ENCODE measurements at places on chromosomes 5 and 9. TPM values are rescaled to one million over a fixed set of nuclear protein-coding genes. Genes with fewer than 3 reads are reported as not detected.

Gene C5orf46
- total RNA-seq, result not detected

GRCh38 chr5:93294199-93294598 lies 286.8 kb downstream of the NR2F1-AS1 start:
- no peak for DNase-seq

- DNase-seq, result no peak
Observed at GRCh38 chr9:107336718-107337360, 53.8 kb downstream of the RAD23B start.

DNA sequence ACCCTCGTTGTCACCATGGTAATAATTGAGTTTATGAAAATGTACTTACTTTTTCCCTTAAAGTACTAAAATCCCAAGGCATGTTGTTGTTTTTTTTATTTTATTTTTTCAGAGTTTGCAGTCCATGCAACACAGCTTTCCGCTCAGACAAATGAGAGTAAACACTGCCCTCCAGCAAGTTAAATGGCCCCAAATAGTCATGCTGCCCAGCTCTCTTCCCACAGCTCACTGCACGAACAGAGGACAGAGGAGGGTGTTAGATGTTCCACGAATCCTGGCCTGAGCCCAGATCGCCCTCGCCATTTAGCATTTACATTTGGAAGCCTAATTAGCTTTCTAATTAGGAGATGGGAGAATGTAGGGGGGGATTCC lies 1.9 kb downstream of the NIM1K start:
- no peak for DNase-seq

Gene TAF11L6
- not detected for total RNA-seq

- DNase-seq, result no peak
Observed at GRCh38 chr9:98105006-98105405, 14.0 kb downstream of the TRIM14 start.

DNA sequence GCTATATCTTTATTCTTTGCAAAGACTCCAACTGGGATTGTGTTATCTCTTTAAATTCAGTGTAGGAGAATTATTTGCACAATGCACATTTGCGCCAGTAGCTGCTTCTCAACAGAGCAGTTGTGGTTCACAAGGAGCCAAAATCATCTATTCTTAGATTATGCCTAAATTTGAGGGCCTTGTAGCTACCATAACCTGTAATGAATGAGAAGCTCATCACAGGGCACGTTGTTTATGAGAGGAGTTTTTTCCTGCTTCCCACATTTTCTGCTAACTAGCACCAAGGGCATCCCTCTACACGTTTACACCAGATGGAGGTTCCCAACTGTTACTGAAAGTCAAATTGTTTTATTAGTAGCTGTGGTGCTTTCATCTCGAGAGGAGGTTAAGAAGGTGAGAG lies 322.4 kb downstream of the TMEM161B start:
- no peak for DNase-seq

- no peak for DNase-seq
Observed at GRCh38 chr5:42547141-42547540, 123.9 kb downstream of the GHR start.

- no peak for DNase-seq
Observed at GRCh38 chr5:62538017-62538942, 40.3 kb upstream of the LRRC70 start.

- no peak for DNase-seq
Observed at GRCh38 chr5:120684213-120684612, 220.1 kb downstream of the PRR16 start.

Gene IL4
- total RNA-seq, result 2.1 TPM

DNA sequence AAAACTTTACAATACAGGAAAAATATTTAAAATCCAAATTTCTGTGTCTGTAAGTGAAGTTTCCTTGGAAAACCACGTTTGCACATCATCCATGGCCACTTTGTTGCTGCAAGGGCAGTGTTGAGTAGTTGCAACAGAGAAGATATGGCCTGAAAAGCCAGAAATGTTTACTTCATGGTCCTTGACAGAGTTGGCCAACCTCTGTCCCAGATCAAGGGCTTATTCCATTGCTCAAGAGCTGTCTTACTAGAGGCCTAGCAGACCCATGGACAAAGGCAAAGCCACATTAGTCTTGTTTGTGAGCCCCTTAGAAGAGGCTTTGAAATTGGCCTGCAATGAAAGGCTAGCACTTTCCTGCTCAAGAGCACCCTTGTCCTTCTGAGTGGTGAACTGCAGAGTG lies 119.4 kb downstream of the GAS1 start:
- no peak for DNase-seq

DNA sequence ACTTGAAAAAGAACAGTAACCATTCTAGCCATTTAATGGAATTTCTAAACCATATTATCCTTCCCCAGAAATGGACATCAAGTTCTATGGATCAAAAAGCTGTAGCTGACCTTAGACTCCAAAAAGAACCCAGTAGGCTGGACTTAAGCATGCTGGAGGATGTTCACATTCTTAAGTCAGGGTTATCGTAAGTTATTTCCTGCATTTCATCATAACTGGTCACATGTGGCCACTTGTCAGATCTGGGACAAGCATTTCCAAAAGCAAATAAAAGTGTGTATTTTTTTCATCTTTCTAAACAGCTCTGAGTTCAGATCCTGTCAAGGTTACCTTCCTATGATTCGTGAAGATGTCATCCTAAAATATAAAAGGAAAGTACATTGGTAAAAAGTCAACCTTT lies 274.5 kb upstream of the PTGER4 start:
- no peak for DNase-seq

Gene OTP
- not detected for total RNA-seq

- no peak for DNase-seq
Observed at GRCh38 chr5:143601357-143601756, 197.9 kb upstream of the NR3C1 start.

Gene ZNF300
- 0.54 TPM for total RNA-seq

Gene AMACR
- total RNA-seq, result 2.1 TPM

DNA sequence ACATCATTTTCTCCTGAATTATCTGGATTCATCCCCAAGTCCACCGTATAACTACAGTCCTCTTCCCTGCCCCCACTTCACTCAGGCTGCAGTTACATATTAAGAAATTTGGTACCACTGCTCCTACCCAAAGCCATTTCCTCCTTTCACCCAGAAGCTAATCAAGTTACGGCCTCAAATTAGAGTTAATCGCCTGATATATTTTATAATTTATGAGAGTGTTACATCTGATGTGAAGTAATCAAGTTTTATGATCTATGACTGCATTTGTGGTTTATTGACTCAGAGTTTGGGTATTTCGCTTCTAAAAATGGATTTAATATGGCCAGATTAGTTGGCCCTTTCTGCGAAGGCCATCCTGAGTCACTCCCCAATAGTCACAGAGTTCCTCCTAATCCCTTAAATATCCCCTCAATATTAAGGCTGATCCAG lies 223.6 kb upstream of the KIF2A start:
- no peak for DNase-seq

DNA sequence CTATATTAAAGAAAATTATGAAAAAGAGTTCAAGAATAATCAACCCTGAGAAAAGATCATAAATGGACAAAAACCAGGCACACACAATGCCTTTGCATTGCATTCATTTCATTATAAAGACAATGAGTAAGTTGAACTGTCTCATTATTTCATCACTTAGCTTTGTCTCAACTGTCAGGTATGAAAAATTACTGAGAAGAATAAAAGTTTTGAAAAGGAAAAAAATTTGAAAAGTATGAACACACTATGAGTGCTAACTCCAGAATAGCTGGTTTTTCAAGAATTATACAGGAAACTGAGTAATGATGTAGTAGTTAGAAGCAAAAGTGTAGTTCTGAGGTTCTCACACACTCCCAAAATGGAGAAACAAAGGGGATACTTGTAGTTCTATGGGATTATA lies 16.3 kb upstream of the ANXA1 start:
- no peak for DNase-seq

Gene TAS2R1
- total RNA-seq, result not detected

GRCh38 chr5:14830210-14831005 lies 41.2 kb downstream of the ANKH start:
- no peak for DNase-seq

Gene NTRK2
- 0.12 TPM for total RNA-seq

Gene HSPB3
- total RNA-seq, result not detected

Gene GRAMD2B
- 16.8 TPM for total RNA-seq

Data from CD4-positive, CD25-positive, alpha-beta regulatory T cell (primary cell).